ENCODE measurements at places on chromosomes 1 and 21.

DNA sequence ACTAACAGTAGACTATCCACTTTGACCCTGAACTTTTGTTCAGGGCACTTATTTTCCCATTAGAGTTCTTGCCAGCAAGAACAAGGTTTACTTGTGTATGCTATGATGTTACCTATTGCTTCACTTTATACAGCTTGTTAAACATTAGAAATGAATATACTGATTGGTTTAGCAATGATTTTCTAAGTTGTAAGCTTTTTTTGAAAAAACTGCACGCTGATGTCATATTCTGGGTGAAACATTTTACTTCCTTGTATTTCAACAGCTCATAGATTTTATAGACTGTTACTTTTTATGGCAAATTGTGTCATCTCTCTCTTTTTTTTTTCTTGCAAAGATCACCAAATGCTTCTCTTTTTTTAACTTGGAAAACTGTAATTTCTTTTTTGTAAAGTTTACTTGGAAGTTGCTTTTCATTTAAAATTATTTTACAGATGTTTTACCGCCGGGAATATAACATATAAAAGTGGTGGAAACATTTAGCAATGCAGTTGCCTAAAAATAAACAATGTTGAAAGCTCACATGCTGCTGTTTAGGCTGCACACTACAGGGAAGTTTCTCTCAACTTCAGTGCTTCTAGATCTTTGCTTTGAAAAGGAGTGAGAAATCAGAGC lies 215.3 kb upstream of the NFIA start:
- DNase-seq = no peak

DNA sequence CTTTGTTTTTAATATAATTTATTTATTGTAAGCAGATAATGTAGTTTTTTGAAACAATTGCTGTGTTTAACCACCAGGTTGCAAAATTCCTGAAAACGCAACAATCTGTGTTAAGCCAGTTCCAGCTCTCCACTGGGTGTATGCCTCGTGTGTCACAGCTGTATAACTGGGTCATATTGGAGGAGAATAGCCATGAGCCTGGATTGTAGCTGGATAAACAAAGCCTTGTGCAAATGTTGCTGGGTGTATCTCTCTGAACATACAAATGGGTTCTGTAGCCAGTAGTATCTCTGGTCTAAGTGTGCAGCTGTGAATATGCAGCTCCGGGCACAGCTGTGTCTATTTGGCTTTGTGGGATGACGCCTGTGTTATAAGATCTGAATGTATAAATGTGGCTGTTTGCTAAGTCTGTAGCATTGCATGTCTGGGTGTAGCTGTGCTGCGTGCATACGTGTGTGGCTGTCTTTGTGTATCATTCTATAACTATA lies 2.8 kb downstream of the TCEA3 start:
- no peak for DNase-seq

- DNase-seq = peak; percentile 40
Measured at GRCh38 chr1:155219592-155220031, 11.1 kb downstream of the MTX1 start.

GRCh38 chr1:89724369-89725010 lies 91.6 kb downstream of the LRRC8C start:
- DNase-seq = peak; percentile 25

DNA sequence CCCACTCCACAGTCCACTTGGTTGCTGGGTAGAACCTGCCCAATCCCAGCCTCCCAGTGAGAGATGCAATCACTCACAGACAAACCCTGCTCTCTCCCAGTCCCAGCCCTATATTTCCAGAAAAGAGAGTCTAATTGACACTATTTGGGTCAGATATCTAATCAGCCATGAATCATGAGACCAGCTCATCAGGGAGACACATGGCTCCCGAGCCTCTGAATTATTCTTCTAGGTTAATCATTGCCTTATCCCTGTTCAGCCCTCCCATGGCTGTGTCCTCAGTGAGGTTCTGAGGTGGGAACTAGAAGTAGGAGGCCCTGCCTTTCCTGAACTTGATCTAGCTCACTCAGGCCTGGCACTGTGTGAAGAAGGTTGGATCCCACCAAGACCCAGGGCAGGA lies 49.9 kb upstream of the ZC3H12A start:
- no peak for DNase-seq

DNA sequence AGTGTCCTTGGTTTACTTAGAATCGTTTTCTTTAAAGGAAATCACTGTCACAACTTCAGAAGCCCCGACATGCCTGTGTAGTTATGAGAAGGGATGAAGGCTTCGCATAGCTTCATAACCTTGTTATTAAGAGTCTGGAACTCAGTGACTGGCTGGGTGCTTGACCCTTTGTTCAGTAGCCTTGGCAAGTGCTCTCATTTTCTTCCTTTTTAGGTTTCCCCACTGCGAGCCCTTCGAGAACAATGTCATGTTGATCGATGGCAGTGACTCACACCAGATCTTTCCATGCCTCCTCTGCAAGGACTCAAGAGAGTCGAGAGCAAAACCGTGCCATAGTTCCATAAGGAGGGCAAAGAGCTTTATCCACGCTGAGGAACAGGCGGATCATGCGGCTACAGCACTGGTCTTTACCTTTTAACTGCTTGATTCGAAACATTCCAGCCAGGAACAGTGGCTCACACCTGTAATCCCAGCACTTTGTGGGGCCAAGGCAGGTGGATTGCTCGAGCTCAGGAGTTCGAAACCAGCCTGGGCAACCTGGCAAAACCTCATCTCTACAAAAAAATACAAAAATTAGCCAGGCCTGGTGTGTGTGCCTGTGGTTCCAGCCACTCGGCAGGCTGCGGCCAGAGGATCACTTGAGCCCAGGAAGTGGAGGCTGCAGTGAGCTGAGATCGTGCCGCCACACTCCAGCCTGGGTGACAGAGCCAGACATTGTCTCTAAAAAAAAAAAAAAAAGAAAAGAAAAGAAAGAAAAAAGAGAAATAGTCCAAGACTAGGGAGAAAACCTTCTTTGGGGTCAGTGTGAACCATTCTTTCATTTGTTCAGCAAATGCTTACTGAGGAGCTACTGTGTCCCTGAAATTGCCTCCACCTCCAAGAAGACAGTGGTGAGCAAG lies 95.4 kb upstream of the ERRFI1 start:
- DNase-seq = no peak

DNA sequence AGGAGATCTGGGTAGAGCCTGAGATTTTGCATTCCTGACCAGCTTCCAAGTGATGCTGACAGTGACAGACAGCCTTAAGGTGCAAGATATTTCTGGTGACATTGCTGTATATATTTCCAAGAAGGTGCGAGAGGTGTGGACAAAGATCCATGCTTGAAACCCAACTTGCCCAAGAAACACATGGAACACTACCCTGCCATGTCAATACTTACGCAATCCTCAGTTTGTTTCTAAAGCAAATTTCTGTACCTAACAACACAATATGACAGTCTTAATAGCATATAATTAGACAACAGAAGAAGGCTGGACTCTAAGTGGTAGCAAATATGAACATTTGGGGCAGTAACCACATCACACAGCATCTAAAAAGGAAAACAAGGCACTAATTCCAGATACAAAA lies 260.4 kb downstream of the DSCAM start:
- DNase-seq = no peak

GRCh38 chr1:58047265-58047858 lies 499.2 kb downstream of the OMA1 start:
- peak; percentile 14 for DNase-seq

- no peak for DNase-seq
Measured at GRCh38 chr1:87242445-87243185, 86.1 kb upstream of the LMO4 start.
